Activated CD4-positive, alpha-beta memory T cell treated with anti-CD3 and anti-CD28 coated beads for 36 hours (primary cell): ENCODE measurements at places on chromosomes 2 and 18.

DNA sequence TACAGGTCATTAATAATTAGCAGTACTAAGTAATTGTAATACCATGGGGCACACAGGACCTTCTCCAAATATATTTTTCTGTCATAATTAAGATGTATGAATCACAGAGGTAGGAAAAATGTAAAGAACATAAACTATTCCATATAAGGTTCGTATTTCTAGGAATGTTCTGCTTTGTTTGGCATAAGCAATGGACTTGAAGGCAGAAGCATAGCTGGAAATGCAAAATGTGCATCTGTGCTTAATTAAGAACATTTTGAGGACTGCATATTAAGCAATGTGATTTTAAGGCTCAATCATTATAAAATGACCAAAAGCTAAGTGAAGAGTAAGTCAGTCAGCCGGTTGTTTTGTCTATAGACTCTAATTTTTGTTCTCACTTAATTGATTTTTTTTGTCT, 123.2 kb downstream of the RBM43 start:
- no peak for DNase-seq

GRCh38 chr18:75500545-75500944, 73.0 kb upstream of the SMIM21 start:
- no peak for DNase-seq

DNA sequence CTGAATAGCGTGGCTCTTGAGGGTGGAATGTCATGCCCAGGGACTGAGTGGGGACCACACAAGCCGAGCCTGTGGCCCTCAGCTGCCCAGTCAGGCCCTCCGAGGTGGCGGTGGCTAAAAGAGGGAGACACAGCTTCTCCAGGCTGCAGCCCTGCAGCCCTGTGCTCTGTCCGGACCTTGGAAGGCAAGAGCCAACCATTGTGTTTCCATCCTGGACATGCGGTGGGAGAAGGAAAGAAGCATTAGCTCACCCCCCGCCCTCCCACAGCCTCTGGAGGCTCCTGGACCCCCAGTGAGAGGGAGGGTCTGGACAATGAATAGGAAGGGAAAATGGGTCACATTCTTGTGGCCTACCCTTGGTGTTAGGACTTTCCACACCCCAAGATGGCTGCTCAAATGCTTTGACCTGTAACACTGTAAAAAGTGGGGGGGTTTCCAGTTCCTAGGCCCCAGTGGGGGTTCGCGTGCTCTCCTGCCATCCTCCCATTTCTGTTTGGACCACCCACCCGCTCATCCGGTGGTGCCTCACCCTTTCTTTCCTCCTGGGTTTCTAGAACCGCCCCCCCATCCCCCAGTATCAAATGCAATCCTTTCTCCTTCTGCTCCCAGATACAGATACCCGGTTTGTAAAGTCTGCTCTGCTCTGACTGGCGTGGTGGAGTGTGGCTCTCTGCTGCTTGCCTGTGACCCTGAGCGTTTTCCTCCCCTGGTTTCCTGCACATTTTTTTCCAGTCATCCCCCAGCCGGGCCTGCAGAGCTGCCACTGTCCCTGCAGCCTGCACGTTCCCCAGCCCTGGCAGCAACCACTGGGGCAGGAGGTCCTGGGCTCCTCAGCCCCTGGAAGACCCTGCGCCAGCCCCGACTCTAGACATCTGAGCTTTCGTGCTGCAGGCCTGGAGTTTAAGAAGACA, 36.3 kb upstream of the SMAD7 start:
- DNase-seq: no peak

- DNase-seq: no peak
These were observed 248.3 kb downstream of the TTC32 start for GRCh38 chr2:19653509-19653908.

DNA sequence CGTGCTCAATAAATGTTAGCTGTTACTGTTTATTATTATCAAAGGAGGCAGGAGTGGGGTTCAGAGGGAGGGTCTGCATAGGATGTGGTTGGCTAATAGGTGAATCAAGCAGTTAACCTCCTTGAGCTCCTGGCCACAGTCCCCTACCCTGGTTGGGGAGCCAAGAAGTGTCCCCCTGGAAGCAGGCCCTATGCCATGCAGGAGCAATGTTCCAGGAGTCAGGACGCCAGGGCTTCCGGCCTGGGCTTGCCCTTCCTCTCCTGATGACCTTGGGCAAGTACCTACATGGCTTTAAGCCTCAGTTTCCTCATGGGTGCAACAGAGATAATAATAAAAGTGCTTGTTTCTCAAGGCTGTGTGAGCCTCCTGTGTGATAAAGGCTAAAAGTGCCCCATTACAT, 84.9 kb downstream of the DYSF start:
- DNase-seq: no peak

GRCh38 chr18:8605974-8606373, 3.3 kb upstream of the RAB12 start:
- no peak for DNase-seq

DNA sequence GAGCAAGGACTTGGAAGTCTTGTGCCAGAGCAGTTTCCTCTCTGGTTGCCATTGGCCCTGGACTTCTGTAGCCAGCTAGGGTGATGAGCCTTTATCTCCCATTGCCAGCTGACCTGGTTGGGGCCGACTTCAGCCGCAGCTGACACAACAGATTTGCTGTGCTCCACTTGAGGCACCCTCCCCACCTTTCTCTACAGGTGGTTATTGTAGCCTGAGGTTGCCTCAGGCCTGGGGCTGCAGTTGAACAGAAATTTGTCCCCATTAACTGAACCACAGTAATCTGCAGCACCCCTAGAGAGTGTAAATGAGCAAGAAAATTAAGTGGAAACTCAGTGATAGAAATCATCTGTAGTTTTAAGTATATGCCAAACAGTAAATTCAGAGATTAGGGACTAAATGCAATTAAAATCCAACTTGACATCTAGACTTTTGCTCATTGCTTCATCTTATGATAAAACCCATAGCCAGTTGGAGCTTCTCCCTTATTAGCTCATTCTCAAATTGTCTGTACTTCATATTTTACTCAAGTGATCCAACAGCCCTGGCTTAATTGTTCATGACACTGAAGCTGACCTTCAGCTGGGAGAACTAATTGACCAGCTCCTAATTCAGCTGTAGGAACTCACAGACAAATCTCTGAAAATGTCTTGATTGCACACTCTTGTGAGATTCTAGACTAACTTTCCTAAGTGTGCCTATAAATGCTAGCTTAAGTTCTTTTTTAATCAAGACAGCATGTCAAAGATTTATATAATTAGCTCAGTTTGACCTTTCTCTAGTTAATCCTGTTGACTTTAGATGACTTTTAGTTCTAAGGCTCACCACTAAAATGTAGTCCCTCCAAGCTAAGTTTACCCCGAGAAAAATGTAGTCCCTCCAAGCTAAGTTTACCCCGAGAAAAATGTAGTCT, 48.9 kb downstream of the COPS8 start:
- DNase-seq: no peak

DNA sequence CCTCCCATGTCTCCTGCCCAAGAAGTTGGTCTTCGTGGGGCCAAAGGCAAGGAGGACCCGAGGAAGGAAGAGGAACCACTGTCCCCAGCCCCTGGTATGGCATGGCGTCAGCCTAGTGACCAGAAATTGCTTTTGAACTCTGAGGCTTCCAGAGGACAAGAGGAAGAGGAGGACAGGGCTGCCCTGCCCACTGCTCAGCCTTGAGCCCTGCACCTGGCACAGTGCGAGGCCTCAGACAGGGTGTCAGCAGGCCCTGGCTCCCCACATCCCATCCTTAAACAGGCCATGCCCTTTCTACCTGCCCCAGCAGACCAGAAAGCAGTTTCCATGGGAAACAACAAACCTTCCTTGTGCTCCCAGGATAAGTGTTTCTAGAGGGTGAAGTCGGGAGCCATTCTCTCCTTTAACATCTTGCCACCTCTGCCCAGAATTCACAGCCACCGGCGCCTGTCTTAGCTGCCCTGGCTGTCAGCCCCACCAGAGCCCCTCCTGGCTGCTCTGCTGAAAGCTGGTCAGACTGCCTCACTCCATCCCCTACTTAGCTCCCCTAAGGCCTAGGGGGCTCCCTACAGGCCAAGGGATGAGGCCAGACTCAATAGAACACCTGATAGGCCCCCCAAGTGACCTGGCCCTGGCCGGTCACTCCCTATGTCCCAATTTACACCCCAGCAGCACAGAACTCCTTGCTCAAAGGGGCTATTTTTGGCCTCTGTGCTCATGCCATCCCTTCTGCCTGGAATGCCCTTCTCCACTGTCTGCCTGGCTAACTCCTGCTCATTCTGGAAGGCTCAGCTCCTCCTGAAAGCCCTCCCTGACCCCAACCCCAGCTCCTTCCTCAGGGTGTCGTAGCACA, 20.6 kb downstream of the ATOH8 start:
- DNase-seq: no peak

DNA sequence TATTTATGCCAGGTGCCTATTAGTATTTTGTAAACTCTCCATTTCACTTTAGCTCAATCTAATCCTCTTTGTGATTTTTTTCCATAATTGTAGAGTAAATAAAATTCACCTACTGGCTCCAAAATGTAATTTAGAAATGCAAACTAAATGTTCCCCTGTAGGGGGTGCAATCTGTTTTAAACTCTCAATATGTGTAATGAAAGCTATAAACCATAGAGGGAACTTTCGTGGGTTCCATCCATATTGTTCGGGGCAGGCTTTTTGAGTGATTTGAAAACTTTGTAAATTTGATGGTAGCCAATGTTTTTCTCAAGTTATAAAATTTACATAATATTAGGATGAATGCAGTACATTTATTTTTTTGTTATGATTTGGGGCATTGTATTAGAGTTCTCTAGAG, 49.4 kb downstream of the TSPYL6 start:
- DNase-seq: no peak

- DNase-seq: no peak
These were observed 2.1 kb downstream of the KHK start for GRCh38 chr2:27088634-27089033.

- DNase-seq: no peak
These were observed 85.8 kb downstream of the PKP4 start for GRCh38 chr2:158542577-158542976.

- no peak for DNase-seq
These were observed 2.3 kb downstream of the KIF1A start for GRCh38 chr2:240817496-240818292.

DNA sequence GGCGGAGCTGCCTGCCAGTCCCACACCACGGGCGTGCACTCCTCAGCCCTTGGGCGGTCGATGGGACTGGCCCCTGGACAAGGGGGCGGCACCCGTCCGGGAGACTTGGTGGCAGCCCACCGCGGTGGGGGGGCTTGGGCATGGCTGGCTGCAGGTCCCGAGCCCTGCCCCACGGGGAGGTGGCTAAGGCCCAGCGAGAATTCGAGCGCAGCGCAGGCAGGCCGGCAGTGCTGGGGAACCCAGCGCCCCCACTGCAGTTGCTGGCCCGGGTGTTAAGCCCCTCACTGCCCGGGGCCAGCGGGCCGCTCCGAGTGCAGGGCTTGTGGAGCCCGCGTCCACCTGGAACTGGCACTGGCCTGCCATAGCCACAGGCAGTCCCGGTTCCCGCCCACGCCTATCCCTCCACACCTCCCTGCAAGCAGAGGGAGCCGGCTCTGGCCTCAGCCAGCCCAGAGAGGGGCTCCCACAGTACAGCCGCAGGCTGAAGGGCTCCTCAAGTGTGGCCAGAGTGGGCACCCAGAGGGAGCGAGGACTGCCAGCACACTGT, 742.9 kb upstream of the DDX18 start:
- no peak for DNase-seq

- no peak for DNase-seq
These were observed 56.6 kb downstream of the THNSL2 start for GRCh38 chr2:88226754-88227153.

GRCh38 chr2:235677276-235677788, 183.5 kb downstream of the AGAP1 start:
- no peak for DNase-seq

DNA sequence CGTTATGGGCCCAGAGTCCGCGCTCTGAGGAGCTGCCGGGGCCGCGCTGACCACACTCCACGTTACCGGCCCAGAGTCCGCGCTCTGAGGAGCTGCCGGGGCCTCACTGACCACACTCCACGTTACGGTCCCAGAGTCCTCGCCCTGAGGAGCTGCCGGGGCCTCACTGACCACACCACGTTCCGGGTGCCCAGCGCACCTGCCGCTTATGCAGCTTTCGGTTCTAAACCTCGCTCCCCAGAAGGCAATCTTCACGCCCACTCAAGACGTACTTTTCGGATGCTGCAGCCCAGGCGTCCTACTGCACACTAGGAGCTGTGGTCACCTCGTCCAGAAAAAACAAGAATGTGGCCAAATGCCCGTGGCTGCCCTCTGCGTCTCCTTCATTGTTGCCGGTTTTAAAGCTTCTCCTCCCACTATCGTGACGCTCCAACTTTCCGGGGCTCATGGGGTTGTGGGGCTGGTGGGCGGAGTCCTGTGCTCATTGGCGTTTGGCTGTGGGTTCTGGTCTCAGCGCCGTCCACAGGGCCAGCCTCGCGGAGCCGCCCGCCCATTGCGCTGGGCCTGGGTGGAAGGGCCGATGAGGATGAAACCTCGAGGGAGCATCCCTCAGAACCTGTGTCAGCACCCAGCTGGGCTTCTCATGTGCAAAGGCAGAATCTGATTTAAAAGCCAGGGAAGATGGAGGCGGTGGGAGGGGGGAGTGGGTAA, 11.9 kb downstream of the KCNG2 start:
- DNase-seq: no peak

- DNase-seq: no peak
These were observed 62.6 kb downstream of the SMAD7 start for GRCh38 chr18:48887905-48888772.

DNA sequence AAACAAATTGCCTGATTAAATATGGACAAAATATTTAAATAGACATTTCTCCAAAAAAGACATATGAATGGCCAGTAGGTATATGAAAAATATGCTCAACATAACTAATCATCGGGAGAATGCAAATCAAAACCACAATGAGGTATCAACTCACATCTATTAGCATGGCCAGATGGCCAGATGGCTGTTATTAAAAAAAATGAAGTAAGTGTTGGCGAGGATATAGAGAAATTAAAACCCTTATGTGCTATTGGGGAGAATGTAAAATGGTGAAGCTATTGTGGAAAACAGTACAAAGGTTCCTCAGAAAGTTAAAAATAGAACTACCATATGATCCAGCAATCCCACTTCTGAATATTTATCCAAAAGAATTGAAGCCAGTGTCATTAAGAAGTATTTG, 272.3 kb upstream of the ZNF804A start:
- DNase-seq: no peak
